GM23338 (cell line): ENCODE measurements at places on chromosomes 4 and X.

DNA sequence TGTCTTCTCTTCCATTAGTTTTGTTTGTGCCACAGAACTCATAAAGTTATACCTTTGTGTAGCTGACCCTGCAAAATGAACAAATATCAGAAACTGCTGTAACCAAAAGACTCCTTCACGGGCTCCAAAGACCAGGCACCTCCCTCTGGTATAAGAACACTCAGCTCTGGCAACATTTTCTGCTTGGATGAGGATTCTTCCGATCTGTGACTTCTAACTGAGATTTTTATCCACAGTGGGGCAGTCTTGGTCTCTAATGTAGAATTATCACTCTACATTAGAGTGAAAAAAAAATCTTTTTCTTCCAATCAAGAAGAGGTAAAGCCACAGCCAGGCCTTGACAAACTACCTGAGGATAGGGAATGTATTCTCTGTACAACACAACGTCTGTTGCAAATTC lies 38.5 kb upstream of the PRSS48 start:
- no peak overlapping the region for H3K4me3 ChIP-seq
- no peak overlapping the region for H3K27ac ChIP-seq
- H3K4me1 ChIP-seq: peaks cover 16% of the 10 kb centered on the region
- H3K27me3 ChIP-seq: no peaks in the 10 kb centered on the region
- H3K36me3 ChIP-seq: no peaks in the 10 kb centered on the region

GRCh38 chr4:122710434-122711308 lies 21.8 kb upstream of the BBS12 start:
- H3K4me1 ChIP-seq: peaks cover 11% of the 10 kb centered on the region; the same call in 1 of the 2 replicates
- H3K27ac ChIP-seq: no peak overlapping the region
- H3K36me3 ChIP-seq: no peaks in the 10 kb centered on the region
- no peaks in the 10 kb centered on the region for H3K27me3 ChIP-seq
- DNase-seq: no peak
- H3K4me3 ChIP-seq: no peak overlapping the region

DNA sequence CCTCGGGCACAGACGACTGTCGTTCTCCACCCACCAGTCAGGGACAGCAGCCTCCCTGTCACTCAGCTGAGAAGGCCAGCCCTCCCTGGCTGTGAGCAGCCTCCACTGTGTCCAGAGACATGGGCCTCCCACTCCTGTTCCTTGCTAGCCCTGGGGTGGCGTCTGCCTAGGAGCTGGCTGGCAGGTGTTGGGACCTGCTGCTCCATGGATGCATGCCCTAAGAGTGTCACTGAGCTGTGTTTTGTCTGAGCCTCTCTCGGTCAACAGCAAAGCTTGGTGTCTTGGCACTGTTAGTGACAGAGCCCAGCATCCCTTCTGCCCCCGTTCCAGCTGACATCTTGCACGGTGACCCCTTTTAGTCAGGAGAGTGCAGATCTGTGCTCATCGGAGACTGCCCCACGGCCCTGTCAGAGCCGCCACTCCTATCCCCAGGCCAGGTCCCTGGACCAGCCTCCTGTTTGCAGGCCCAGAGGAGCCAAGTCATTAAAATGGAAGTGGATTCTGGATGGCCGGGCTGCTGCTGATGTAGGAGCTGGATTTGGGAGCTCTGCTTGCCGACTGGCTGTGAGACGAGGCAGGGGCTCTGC lies 7.9 kb upstream of the MSANTD1 start:
- H3K27me3 ChIP-seq: no peaks in the 10 kb centered on the region
- no peak overlapping the region for H3K27ac ChIP-seq
- peaks cover 7% of the 10 kb centered on the region; the same call in 1 of the 2 replicates for H3K36me3 ChIP-seq
- H3K4me3 ChIP-seq: no peak overlapping the region

DNA sequence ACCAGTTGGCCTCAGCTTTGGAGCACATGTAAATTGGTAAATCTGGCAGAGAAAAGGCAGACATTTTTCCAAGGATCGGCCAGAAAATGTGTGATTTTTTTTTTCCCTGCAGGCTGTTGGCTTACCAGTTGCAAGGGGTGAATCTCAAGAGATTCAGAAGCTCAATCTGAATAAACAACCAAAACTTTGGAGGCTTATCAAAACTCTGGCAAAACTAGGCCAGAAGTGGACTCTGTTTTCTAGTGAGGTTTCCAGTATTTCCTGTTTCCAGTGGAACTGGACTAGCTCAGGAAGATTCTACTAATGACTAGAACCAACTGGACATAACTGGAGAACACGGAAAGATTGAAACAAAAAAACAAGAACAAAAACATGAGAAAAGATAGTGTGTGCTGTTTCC lies 191.3 kb downstream of the SMIM20 start:
- no peak for DNase-seq
- no peaks in the 10 kb centered on the region for H3K27me3 ChIP-seq
- H3K4me1 ChIP-seq: no peaks in the 10 kb centered on the region
- H3K4me3 ChIP-seq: no peak overlapping the region
- no peak overlapping the region for H3K27ac ChIP-seq

- no peak overlapping the region for H3K27ac ChIP-seq
- no peak for DNase-seq
- H3K27me3 ChIP-seq: no peaks in the 10 kb centered on the region
- peaks cover 7% of the 10 kb centered on the region; the same call in 1 of the 2 replicates for H3K4me1 ChIP-seq
Measured at GRCh38 chrX:1597345-1598020, 6.1 kb downstream of the AKAP17A start.

- H3K36me3 ChIP-seq: peaks cover under 1% of the 10 kb centered on the region; the same call in 1 of the 2 replicates
- no peak overlapping the region for H3K4me3 ChIP-seq
- peaks cover 11% of the 10 kb centered on the region; the same call in 1 of the 2 replicates for H3K4me1 ChIP-seq
- H3K27me3 ChIP-seq: no peaks in the 10 kb centered on the region
- H3K27ac ChIP-seq: no peak overlapping the region
- DNase-seq: no peak
Measured at GRCh38 chr4:76197971-76198410, 15.6 kb downstream of the SCARB2 start.

DNA sequence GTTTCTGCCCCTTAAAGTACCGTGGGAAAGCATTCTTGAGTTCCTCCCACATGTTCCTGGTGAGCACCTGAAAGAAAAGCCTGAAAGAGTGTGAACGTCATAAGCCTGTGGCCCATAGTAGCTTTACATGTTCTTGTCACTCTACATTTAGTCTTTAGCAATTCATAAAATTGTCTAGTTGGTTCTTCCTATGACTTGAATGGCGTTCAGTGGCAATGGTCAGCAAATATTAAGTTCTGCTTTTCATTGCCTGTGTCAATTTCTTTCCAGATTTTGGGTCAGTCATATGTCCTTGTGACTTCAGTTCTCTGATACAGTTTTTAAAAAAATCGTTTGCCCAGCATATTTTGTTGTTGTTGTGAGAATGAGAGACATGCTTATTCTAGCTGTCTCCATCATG lies 650.0 kb upstream of the BOD1L1 start:
- H3K4me1 ChIP-seq: 0 out of 2 replicates have a peak, but pooled peaks cover 8% of the 10 kb centered on the region
- no peaks in the 10 kb centered on the region for H3K27me3 ChIP-seq
- no peaks in the 10 kb centered on the region for H3K36me3 ChIP-seq
- no peak overlapping the region for H3K4me3 ChIP-seq
- DNase-seq: no peak

DNA sequence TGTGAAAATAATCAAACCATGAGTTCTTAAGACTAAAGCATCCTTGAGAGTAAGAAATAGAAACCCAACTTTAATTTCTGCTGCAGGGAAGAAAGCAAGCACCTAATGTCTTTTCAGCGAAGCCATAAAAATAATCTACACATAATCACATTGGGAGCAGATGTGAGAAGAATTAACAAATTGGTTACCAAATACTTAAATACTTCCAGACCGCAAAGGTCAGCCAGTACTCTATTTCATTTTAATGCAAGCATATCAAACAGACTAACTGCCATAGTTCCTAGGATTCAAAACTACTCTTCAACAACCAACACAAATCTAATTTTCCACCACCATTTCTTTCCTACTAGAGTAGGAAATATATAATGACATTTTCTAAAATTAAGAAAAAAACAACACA lies 144.8 kb upstream of the SLIT2 start:
- no peaks in the 10 kb centered on the region for H3K36me3 ChIP-seq
- H3K27ac ChIP-seq: no peak overlapping the region
- no peaks in the 10 kb centered on the region for H3K27me3 ChIP-seq
- DNase-seq: no peak
- H3K4me3 ChIP-seq: no peak overlapping the region

DNA sequence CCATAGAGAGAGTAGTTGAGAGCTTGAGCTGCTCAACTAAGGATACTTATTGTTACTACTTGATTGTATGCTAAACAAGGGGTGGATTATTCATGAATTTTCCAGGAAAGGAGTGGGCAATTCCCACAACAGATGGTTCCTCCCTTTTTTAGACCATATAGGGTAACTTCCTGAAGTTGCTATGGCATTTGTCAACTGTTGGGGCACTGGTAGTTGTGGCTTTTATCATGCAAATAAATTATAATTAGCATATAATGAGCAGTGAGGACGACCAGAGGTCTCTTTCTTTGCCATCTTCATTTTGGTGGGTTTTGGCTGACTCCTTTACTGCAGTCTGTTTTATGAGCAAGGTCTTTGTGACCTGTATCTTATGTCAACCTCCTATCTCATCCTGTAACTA lies 1403.5 kb upstream of the PABPC4L start:
- H3K4me1 ChIP-seq: no peaks in the 10 kb centered on the region
- H3K36me3 ChIP-seq: peaks cover 1% of the 10 kb centered on the region; the same call in 1 of the 2 replicates
- H3K4me3 ChIP-seq: no peak overlapping the region
- no peaks in the 10 kb centered on the region for H3K27me3 ChIP-seq
- peak; percentile 57 for DNase-seq
- no peak overlapping the region for H3K27ac ChIP-seq

- no peaks in the 10 kb centered on the region for H3K36me3 ChIP-seq
- H3K27me3 ChIP-seq: peaks cover 31% of the 10 kb centered on the region
Measured at GRCh38 chrX:34300871-34301270, 168.8 kb upstream of the FAM47A start.

GRCh38 chr4:183362036-183362435 lies 39.8 kb upstream of the CLDN24 start:
- H3K27me3 ChIP-seq: no peaks in the 10 kb centered on the region
- H3K27ac ChIP-seq: no peak overlapping the region
- no peaks in the 10 kb centered on the region for H3K4me1 ChIP-seq
- no peak for DNase-seq
- H3K4me3 ChIP-seq: no peak overlapping the region
- no peaks in the 10 kb centered on the region for H3K36me3 ChIP-seq

- no peak overlapping the region for H3K27ac ChIP-seq
- no peaks in the 10 kb centered on the region for H3K27me3 ChIP-seq
- DNase-seq: peak; percentile 11
- H3K36me3 ChIP-seq: peaks cover 17% of the 10 kb centered on the region; the same call in 1 of the 2 replicates
- peaks cover 17% of the 10 kb centered on the region for H3K4me1 ChIP-seq
Measured at GRCh38 chr4:56465599-56466295, 1.7 kb upstream of the SRP72 start.

- no peak overlapping the region for H3K27ac ChIP-seq
- no peaks in the 10 kb centered on the region for H3K27me3 ChIP-seq
- no peak for DNase-seq
Measured at GRCh38 chrX:47745416-47745815, 86.4 kb upstream of the UXT start.

- H3K36me3 ChIP-seq: no peaks in the 10 kb centered on the region
- H3K27me3 ChIP-seq: no peaks in the 10 kb centered on the region
- no peak overlapping the region for H3K4me3 ChIP-seq
- H3K27ac ChIP-seq: no peak overlapping the region
- no peaks in the 10 kb centered on the region for H3K4me1 ChIP-seq
Measured at GRCh38 chrX:151985531-151985930, 11.1 kb upstream of the GABRE start.

DNA sequence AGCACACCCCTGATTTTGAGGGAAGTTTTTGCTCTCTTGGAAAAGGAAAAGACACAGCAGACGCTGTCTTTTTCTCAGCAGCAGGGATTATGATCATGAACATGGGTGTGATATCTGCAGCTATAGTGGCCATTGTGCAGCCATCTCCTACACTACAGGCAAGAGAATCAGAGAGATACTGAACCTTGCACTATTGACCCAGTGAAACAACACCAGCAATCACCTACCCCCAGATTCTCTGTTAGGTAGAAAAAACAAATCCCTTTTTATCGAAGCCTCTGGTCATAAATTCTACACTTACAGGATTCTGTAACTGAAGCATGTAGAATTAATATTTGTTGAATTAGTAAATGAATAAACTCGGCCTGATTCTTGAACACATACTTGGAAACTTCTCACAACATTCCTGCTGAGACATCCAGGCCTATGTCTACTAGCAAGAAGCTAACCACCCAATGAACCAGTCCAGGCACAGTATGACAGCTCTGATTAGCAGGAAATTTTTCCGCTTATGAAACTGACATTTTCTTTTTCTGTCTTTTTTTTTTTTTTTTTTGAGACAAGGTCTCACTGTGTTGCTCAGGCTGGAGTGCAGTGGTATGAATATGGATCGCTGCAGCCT lies 5.0 kb upstream of the AFAP1 start:
- no peak overlapping the region for H3K27ac ChIP-seq
- H3K36me3 ChIP-seq: no peaks in the 10 kb centered on the region
- no peaks in the 10 kb centered on the region for H3K27me3 ChIP-seq
- H3K4me3 ChIP-seq: no peak overlapping the region

- H3K4me3 ChIP-seq: no peak overlapping the region
- no peak for DNase-seq
- no peaks in the 10 kb centered on the region for H3K36me3 ChIP-seq
- H3K27ac ChIP-seq: no peak overlapping the region
Measured at GRCh38 chr4:66591968-66592367, 921.7 kb upstream of the EPHA5 start.

- H3K4me1 ChIP-seq: no peaks in the 10 kb centered on the region
- H3K36me3 ChIP-seq: peaks cover 24% of the 10 kb centered on the region
- H3K27ac ChIP-seq: peak overlapping the region; percentile 36; the same call in 1 of the 2 replicates
- no peak for DNase-seq
- H3K27me3 ChIP-seq: no peaks in the 10 kb centered on the region
Measured at GRCh38 chr4:88077911-88078524, 70.6 kb downstream of the PKD2 start.

- 0 out of 2 replicates have a peak, but pooled peaks cover 3% of the 10 kb centered on the region for H3K27me3 ChIP-seq
- peak within 1 kb of the TSS; percentile 56 for H3K4me3 ChIP-seq
- H3K36me3 ChIP-seq: no peaks in the 10 kb centered on the region
- H3K4me1 ChIP-seq: peaks cover 26% of the 10 kb centered on the region
- peak; percentile 86 for DNase-seq
Measured at GRCh38 chr4:73998040-73999011, at the start of gene CXCL5. Gene CXCL5, minus strand, starts transcription at chr4:73998677. Its CDS starts 96 bp downstream, at chr4:73998581.

- H3K27me3 ChIP-seq: no peaks in the 10 kb centered on the region
- DNase-seq: no peak
- no peak overlapping the region for H3K4me3 ChIP-seq
- no peaks in the 10 kb centered on the region for H3K36me3 ChIP-seq
Measured at GRCh38 chrX:26100421-26100920, 37.7 kb upstream of the MAGEB18 start.

DNA sequence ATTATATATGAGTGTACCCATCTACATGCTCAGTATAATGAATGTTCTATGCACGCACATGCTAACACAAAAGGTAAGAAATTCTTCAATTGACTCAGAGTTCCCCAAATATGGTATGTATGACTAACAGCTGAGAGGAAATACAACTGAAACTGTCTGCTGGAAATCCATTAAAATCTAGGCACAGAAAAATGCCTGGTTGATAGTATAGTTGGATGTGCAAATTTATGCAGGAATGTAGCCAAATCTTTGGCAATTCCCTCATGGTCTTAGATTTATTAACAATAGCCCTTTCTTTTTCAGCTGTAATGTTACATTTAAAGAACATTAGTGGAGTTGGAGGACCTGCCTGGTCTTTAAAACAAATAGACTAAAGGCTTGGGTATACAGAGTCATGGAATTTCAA lies 5.5 kb downstream of the CAMK2D start:
- H3K36me3 ChIP-seq: no peaks in the 10 kb centered on the region
- DNase-seq: peak; percentile 11
- H3K27me3 ChIP-seq: peaks cover 28% of the 10 kb centered on the region

GRCh38 chr4:33062155-33062806 lies 2342.1 kb downstream of the PCDH7 start:
- DNase-seq: no peak
- no peaks in the 10 kb centered on the region for H3K36me3 ChIP-seq
- no peak overlapping the region for H3K27ac ChIP-seq
- H3K4me1 ChIP-seq: peaks cover 10% of the 10 kb centered on the region; the same call in 1 of the 2 replicates

GRCh38 chr4:112736718-112737135 lies 99.8 kb downstream of the LARP7 start:
- no peak for DNase-seq
- 0 out of 2 replicates have a peak overlapping the region, but pooled peaks have one; percentile 22 for H3K27ac ChIP-seq
- H3K4me3 ChIP-seq: no peak overlapping the region
- H3K27me3 ChIP-seq: no peaks in the 10 kb centered on the region
- H3K36me3 ChIP-seq: no peaks in the 10 kb centered on the region
